Testis (tissue), 5 donors: ENCODE measurements at places on chromosomes 6 and 20.
A peak's percentile ranks its signal among the peaks of the same experiment; 100 is the strongest.

GRCh38 chr6:157552820-157553485 is 172.0 kb downstream of the ZDHHC14 start:
- DNase-seq = no peak

DNA sequence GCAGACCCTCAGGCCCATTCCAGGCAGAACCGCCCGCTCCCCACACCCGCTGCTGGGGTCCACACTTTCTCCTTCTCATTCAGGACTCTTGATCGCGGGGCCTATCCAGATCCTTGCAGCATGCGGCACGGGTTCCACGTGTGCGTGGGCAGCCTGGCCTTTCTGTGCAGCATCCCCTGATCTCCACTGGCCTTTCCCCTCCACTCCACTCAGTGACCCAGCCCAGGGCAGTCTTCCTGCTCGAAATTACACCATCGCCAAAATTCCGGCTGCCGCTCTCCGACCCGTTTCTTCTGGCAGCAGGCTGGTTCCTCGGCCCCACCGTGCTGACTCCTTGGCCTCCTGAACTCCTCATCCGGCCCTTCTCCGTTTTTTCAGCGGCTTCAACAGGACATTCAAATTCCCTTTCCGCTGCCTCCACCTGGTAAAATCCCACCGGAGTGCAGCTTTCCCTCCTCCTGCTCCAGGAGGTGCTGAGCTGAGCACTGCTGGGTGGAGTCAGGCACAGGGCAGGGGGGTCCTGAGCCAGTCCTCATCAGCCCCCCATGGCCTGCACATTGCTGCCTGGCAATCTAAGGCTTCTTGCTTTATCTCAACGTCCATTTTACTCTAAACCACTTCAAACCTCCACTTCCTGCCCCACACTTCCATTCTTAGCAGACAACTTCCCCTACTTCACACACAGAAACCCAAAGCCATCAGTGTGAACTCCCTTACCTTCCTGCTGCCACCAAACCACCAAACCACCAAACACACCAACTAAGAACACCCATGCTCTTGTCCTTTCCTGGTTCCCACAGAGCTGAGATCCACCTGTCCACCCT is 9.0 kb downstream of the SFT2D1 start:
- DNase-seq = no peak

GRCh38 chr6:97195117-97195516 is 87.9 kb downstream of the MMS22L start:
- no peak for DNase-seq

- DNase-seq = no peak
These were observed 66.4 kb downstream of the ZNF217 start for GRCh38 chr20:53527196-53527595.

- no peak for DNase-seq
These were observed 631.6 kb downstream of the HDGFL1 start for GRCh38 chr6:23200946-23201345.

- no peak for DNase-seq
These were observed 117.1 kb downstream of the GRM4 start for GRCh38 chr6:34028691-34029360.

GRCh38 chr6:91482498-91482897 is 895.6 kb upstream of the MAP3K7 start:
- DNase-seq = no peak

DNA sequence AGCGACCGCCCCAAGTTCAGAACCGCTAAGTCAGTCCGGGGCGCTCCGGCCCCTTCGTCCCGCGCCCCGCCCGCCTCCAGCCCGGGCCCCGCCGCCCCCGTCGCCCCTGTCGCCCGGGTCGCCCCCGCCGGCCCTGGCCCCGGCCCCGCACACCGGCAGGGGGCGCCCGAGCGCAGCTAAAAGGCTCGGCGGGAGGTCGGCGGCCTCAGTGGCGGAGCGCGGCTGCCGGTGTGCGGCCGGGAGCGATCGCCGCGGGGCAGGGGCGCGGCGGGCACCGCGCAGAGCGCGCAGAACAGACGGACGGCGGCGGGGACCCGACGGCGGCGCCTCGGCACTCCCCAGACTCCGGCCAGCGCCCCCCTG is at the start of gene FNDC1:
Gene FNDC1, plus strand, starts transcription at position 208 of the 363 bp plus-strand sequence. CDS start 197 bp downstream, outside the sequence.
- DNase-seq = peak; percentile 49

DNA sequence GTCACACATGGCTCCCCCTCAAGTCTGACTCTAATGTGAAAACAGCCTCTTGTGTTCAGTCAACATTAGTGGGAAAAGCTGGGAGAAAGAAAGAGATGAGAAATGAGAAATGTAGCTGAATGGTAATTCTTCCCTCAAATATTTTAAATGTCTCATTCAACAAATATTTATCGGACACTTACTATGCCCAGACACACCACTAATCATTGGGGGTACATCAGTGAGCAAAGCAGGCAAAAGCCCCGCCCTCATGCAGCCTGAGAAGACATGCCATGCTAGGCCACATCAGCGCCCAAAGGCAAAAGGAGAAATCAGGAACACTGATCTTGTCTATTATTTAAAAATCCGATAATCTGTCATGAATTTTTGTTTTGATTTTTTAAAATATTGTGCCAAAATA is 89.9 kb upstream of the ASF1A start:
- DNase-seq = no peak

GRCh38 chr6:101765281-101765680 is 371.8 kb downstream of the GRIK2 start:
- no peak for DNase-seq

DNA sequence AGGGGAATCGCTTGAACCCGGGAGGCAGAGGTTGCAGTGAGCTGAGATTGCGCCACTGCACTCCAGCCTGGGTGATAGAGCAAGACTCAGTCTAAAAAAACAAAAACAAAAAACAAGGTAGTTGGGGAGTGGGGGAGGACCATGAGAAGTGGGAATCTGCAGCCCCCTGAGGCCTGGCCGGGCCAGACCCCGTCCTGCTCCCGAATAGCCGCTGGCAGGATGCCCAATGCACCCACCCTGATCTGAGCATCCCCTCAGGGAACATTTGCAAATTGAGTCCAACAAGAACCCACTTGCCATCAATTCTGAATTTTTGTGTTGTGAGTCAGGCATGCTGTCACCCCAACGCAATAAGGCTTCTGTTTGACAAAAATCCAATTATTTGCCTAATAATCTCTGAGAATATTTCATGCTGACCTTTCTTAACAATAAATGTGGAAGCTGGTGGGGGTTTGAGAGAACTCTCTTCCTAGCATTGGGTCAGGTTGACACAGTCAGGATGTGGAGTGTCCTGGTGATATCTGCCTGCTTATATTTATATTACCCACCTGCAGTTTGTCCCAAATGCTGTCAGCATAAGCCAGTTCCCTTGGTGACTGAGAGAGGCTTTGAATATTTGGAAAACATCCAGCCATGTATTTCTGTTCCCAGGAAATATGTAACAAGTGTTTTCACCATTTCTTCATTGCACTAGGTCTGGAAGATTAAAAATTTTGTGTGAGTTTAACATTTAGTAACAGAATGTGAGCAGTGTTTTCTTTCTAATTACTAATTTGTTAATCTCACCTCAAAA is 28.4 kb upstream of the FRMD1 start:
- DNase-seq = no peak

DNA sequence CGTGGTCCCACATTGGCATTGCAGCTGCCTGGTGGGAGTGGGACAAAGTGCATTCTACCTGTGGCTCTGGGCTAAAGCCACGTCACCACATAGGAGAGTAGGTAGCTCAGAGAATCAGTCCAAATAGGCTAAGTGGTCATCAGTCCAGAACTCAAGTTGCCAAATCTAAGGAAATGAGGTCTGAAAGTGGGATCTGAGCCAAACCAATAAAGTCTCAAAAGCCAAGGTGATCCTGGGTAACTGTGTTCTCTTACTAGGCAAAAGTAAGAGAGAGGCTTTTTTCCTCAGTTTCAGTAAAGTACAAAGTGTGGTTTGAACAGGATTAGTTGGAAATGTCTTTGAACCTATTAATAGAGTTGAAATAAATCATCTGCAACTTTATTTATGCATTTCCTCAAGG is 68.6 kb upstream of the CNKSR3 start:
- DNase-seq = no peak

DNA sequence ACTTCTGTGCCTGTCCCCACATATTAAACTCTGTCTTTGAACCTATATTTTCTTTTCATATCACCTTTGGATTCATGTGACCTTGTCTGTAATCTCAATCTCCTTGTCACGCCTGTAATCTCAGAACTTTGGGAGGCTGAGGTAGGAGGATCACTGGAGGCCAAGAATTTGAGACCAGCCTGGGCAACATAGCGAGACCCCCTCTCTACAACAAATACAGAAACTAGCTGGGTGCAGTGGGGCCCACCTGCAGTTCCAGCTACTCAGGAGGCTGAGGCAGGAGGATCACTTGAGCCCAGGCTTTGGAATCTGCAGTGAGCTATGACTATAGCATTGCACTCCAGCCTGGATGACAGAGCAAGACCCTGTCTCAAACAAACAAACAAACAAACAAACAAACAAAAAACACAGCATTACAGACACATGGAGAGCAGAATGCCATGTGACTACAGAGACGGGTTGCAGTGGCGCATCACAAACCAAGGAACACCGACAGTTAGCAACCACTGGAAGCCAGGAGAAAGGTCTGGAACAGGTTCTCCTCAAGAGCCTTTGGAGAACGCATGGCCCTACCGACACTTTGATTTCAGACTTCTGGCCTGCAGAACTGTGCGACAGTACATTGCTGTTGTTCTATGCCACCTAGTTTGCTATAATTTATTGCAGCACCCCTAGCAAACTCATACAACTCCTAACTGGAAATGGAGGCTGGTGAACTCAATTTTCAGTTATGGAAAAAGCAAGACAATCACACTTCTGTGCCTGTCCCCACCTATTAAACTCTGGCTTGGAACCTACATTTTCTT is 14.6 kb upstream of the TIAM2 start:
- no peak for DNase-seq

GRCh38 chr6:101286146-101286545 is 107.4 kb upstream of the GRIK2 start:
- no peak for DNase-seq

DNA sequence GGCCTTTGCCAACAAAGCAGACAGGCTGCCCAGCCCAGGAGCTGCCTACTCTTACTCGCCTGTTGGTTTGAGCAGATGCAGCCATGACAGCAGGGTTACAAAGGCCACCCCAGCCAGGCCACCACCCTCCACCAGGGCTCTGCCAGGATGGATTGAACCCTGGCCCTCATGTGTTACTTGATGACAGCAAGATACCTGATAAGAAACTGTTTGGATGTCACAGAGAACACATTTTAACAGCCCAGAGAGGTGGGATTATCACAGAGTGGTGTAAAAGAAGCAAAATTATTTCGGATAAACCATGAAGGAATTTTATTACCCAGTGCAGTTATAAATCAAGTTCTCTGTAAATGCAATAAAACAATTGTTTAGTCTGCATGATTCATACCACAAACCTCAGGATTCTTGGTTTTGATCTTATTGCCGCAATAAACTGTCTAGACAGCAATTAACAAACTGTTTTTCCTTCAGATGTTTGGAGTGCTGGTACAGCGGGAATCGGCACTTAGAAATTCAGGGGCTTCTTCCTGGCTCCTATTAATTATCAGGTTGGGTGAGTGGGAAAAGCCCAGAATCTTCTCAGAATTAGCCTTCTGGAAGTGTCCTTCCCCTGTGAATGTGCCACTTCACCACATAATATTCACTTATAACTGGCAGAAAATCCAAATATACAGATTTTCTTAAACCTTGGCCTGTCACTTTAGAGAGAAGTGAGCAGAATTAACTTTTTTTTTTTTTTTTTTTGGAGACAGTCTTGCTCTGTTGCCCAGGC is 58.0 kb upstream of the SALL4 start:
- no peak for DNase-seq

DNA sequence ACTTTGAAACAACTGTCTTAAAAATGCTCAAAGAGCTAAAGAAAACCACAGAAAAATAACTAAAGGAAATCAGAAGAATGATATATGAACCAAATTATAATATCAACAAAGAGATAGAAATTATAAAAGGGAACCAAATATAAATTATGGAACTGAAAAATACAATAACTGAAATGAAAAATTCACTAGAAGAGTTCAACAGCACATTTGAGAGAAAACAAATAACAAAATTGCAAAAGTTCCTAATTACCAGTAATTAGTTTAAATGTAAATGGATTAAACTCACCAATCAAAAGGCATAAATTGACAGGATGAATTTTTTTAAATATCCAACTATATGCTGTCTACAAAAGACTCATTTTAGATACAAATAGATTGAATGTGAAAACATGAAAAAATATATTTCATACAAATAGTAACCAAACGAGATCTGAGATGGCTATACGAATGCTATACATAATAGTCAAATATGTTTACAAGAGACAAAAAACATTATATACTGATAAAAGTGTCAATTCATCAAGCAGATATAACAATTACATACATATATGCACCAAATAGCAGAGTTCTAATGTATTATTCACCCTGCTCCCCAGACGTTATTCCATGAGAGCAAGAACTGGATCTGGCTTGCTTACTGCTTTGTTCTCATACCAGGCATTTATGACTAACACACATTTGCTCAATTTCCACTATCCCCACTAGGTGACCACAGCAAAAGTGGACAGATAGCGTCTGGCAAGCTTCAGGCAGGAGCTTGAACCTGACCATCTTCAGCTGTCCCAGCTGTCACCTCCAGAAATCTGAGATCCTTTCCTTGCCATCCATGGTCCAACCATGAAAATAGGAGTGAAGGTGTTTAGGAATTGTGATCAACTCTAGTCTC is 72.4 kb upstream of the SIRPA start:
- DNase-seq = no peak

GRCh38 chr6:487956-488355 is 96.4 kb downstream of the IRF4 start:
- no peak for DNase-seq

GRCh38 chr20:62603021-62603906 is 39.0 kb upstream of the SLCO4A1 start:
- peak; percentile 55 for DNase-seq

DNA sequence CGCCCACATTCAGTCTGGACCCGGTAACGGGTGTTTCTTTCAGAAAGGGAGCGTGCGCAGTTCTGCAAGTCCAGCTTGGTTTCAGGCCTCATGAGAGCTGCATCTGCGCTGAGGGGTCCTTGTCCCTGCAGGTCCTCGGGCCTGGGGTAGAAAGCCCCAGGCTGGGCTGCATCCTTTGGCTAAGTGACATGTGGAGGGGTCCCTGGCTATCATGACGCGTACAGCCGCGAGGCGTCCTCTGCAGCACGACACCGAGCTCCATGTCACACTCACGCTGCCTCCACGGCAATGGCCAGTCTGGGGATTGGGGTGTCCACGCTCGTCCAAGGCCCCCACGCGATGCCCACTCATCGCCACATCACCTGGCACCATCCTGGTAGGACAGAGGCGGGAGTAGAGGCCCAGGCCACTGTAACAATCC is 1.7 kb upstream of the KIF25 start:
- DNase-seq = no peak

DNA sequence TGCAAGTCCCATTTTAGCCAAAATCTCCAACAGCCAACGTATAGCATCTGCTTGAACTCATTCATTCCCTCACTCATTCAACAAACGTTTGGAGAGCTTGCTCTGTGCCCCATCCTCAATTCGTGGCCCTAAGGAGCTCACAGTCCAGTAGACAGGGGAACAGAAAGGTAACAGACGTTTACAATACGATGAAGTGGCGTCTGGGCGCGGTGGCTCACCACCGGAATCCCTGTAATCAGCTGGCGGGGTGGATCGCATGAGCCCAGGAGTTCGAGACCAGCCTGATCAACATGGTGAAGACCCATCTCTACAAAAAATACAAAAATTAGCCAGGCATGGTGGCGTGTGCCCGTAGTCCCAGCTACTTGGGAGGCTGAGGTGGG is 790 bp upstream of the E2F1 start:
- DNase-seq = no peak

GRCh38 chr6:149211046-149211571 is 106.4 kb upstream of the TAB2 start:
- no peak for DNase-seq
